ENCODE measurements at places on chromosomes 7 and 10. TPM values are rescaled to one million over a fixed set of nuclear protein-coding genes. Genes with fewer than 3 reads are reported as not detected.

DNA sequence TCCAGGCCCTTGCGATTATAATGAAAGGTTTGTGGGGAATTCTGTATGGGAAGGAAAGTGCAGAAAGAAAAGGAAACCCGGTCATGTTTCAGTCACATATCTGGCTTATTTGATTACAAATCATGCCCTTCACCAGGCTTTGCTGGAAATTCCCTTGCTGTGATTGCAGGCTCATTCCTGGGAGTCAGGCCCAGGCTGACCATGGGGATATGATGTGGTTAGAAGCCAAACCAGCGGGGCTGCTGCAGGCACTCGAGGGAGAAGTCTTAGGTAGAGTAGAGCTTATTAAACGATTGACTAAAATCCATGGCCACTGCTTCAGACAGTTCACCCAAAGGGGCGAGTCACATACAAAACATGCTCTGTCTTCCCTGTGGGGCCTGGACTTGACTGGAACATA is 16.2 kb downstream of the PKD1L1 start:
- no peak for DNase-seq

GRCh38 chr10:85012305-85012704 is 683.9 kb downstream of the CCSER2 start:
- no peak for DNase-seq

- DNase-seq, result no peak
These were observed 28.0 kb downstream of the SIRT1 start for GRCh38 chr10:67912331-67912946.

LRRC18 gene
- total RNA-seq, result not detected

DNA sequence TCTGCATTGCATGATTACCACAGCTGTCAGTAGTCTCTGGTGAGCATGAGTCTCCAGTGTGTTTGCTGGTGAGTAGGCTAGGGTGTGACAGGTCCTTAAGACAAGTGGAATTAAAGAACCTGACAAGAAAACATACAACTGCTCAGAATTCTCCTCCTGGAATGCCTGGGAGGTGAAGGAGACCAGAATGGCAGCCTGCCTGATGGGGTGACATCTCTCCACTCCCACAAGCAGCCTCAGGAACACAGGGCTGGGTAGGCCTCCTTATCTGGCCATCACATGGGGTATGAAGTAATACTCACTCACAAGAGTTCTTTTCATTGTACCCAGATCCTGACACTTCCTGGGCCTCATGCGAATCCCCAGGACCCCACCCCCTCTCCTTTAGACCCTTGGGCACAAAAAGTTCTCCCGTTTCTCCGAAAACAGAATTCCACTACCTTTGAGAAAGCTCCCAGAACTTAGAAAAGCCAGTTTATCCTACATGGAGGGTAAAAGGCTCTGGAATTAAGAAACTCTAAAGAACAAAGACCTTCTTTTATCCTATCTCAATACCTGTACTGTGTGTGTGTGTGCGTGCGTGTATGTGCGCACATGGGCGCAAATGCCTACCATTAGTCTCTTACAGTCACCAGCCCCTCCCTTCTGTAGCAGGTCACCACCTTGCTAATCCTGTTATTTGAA is 33.4 kb upstream of the C1GALT1 start:
- no peak for DNase-seq

GRCh38 chr7:158676906-158677305 is 27.7 kb downstream of the NCAPG2 start:
- no peak for DNase-seq

DNA sequence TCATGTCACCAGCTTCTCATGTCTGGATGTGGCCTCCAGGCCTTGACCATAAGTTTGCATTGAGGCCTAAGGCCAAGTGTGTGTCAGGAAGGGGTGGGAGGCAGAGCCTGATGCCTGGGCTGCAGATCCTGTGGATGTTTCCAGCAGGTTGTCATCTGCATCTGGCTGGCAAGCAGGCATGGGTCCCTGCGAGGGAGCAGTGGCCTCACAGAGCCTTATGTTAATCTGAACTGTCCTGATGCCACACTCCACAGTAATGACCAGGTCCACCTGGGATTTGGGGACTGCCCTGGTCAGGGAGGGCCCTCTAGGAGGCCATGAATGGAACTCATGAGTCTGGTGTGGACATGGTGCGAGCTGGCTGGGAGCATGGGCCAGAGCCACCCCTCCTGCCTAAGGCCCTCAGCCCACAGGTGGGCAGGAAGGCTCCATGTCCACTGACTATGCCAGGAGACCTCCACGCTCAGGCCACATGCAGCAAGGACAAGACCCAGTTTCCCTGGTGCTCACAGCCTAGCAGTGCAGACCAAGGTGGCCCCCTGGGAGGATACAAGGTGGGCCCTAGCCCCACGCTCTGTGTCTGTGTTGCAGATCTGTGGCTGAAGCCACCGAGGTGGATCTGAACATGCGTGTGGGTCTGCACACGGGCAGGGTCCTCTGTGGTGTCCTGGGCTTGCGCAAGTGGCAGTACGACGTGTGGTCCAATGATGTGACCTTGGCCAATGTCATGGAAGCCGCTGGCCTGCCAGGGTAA is 83.1 kb downstream of the ADCY1 start:
- DNase-seq, result no peak
